ENCODE measurements at places on chromosomes 11 and 22.

DNA sequence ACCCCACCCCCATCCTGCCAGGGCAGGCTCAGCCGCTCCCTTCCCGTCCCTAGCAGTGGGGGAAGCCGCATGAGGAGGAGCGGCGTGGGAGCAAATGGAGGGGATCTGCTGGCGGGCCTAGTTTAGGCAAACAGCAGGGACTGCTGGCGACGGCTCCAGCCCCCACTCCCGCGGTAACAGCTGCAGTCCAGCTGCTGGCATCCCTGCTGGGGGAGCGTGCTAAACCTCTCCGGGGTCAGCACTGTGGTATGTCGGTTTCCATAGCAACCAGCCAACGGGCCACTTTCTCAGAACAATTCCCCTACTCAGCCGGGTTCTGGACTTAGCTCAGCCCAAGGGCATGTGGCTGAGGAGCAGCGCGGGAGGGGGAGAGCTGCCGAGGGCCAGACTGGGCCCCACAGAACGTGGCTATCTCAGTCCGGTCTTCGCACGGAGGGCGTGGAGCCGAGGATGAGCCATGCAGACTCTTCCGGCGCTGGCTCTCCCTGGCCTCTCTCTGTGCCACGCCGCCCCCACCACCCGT is 98.8 kb downstream of the PKNOX2 start:
- DNase-seq = no peak

DNA sequence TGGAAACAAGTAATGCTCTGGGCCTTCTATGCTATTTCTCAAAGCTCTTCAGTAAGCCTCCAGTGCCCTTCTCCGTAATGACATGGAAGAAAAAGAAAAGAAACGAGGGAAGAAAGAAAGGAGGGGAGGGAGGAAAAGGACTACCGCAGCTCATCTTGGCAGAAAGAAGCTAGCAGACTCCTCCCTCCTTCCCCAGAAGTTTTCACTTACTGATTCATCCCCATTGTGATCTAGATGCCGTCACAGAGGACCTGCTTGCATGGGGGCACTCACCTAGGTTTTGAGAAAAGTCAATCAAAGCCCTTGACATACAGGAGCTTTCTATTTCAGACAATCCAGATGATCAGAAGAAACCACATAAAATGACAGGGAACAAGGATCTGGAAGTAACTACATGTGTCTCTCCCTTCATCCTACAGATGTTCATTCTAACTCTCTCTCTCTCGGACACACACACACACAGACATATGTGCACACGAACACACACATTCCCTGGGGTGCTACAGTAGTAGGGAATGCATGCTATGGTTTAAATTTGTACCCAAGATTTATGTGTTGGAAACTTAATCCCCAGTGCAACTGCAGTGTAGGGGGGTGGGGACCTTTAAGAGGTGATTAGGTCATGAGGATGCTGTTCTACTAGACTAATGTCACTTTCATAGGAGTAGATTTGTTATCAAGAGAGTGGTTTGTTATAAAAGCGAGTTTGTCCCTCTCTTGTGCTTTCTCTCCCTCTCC is 37.6 kb upstream of the RCN1 start:
- DNase-seq = no peak

DNA sequence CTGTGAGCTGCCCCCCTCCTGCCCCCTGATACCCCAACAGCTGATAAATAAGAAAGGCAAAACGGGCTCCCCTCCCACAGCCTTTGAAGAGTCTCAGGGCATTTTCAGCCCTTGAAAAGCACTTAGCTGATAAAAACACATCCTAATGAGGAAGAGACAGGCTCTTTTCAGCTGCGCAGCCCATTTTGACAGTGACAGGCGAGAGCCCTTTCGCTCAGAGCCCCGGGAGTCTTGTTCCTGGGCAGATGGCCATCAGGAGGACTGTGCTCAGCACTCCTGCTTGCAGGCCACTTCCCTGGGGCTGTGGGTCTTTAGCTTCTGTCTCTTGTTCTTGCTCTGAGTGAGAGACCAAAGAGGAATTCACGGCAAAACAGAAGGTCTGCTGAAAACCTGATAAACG is 757.2 kb downstream of the BRD1 start:
- DNase-seq = no peak

DNA sequence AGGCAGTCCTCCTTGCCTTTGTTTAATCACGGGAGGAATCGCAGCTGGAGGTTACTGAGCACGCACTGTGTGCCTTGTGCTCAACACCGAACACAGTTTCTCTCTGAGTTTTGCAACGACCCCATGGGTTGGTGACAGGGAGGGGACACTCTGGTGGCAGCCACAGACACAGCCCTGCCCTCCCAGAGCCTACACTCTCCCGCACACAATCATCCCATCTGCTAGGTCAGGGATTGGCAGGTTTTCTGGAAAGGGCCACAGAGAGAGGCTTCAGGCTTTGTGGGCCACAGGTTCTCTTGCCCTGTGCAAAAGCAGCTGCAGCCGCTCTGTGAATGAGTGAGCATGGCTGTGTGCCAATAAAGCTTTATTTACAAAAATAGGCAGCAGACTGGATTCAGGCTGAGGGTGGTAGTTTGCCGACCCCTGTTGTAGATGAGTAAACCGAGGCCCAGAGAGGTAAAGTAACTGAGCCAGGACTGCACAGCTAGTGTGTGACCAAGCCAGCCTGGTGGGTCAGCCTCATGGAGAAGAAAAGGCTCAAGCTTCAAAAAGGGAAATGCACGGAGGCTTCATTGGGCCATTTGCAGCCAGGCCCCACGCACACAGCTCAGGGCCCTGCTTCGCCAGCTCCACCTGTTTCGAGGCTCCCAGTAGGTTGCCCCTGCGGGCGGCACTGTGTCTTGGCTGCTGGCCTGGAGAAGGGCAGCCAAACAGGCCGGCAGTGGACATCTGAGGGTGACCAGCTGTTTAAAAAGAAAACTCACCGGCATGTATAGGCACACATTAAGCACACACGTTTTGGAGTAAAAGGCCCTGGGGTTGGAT is 16.3 kb downstream of the LTO1 start:
- DNase-seq = no peak

- DNase-seq = peak; percentile 11
These were observed 749 bp downstream of the VWA5A start for GRCh38 chr11:124115782-124116616.

DNA sequence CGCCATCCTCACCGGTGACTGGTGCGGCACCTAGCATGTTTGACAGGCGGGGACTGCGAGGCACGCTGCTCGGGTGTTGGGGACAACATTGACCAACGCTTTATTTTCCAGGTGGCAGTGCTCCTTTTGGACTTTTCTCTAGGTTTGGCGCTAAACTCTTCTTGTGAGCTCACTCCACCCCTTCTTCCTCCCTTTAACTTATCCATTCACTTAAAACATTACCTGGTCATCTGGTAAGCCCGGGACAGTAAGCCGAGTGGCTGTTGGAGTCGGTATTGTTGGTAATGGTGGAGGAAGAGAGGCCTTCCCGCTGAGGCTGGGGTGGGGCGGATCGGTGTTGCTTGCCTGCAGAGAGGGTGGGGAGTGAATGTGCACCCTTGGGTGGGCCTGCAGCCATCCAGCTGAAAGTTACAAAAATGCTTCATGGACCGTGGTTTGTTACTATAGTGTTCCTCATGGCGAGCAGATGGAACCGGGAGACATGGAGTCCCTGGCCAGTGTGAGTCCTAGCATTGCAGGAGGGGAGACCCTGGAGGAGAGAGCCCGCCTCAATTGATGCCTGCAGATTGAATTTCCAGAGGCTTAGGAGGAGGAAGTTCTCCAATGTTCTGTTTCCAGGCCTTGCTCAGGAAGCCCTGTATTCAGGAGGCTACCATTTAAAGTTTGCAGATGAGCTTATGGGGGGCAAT is 1.1 kb downstream of the NEAT1 start:
- DNase-seq = no peak

DNA sequence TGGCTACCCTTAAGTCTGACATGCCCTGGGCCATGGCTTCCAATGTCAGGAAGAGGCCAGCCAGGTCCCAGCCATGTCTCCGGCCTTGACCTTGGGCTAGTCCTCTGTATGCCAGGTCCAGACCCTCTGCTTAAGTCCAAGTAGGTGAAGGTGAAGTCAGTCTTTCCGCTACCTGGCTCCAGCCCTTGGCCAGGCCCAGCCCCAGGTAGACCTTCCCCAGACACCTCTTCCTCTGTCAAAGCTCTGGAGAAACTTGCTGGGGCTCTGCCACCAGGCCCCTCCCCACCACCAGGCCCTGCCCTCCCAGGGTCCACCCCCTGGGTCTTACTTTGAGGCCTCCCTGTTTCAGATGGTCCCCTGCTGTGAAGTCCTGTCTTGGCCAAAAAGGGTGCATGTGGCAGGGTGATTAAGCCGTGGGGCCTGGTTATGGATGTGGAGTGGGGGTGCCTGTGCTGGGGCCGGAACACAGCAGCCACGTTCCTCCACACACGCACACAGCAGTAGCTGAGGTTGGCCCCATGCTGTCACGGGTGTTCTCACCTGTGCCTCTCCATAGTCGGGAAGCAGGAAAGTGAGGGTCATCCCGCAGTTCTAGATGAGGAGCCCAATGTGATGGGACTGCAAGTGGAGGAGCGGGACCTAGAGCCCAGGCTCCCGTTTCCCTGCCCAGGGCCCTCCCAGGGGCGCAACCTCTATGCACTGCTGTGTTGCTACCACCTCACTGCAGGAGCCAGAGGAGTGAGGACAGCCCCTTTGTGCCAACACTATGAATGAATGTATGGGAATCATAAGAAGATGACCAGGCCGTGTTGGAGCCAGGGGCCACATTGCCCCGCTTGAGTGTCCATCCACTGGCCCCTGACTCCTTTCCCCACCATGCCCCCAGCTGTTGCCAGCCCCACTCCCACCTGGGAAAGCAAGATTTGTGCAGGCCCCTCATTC is 72.2 kb downstream of the LINC01488 start:
- DNase-seq = no peak

- no peak for DNase-seq
These were observed 2.1 kb upstream of the DMC1 start for GRCh38 chr22:38572065-38572464.

DNA sequence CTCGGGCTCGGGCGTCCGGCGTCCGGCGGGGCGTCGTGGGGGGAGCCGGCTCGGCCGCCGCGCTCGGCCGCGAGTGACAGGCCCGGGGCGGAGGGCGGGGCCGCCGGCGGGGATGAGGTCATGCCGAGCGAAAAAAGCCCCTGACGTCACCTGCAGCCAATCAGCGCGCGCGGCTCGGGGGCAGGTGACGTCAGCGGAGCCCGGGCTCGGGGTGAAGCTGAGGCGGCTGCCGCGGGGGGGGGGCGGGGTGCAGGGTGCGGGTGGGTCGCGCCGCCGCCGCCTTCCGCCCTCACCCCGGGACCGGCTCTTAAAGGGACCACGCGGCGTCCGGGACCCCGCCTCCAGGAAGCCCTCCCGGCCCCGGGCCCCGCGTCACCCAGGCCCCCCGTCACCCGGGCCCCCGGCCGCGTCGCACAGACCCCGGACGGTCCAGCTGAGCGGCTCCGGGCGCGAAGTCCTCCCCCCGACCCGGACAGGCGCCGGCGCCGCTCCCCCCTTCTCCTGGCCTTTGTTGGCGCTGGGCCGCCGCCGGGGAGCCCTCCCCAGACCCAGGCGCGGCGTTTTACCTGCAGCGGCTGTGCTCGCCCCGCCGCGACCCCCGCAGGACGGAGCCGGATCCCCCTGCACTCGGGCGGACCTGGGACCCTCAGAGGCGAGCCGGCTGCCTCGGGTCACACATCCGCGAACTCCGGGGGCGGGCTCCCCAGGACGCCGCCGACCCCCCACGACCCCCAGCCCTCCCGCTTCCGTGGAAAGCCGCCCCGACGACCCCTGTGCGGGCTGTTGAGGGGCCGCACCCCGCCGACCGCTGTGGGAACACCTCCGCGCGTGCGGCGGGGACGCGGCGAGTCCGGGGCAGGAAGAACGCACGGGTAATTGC is at the start of gene DUSP8:
Gene DUSP8, minus strand, starts transcription at position 75 of the 880 bp plus-strand sequence. CDS start 6,445 bp downstream, outside the sequence.
- peak; percentile 91 for DNase-seq

DNA sequence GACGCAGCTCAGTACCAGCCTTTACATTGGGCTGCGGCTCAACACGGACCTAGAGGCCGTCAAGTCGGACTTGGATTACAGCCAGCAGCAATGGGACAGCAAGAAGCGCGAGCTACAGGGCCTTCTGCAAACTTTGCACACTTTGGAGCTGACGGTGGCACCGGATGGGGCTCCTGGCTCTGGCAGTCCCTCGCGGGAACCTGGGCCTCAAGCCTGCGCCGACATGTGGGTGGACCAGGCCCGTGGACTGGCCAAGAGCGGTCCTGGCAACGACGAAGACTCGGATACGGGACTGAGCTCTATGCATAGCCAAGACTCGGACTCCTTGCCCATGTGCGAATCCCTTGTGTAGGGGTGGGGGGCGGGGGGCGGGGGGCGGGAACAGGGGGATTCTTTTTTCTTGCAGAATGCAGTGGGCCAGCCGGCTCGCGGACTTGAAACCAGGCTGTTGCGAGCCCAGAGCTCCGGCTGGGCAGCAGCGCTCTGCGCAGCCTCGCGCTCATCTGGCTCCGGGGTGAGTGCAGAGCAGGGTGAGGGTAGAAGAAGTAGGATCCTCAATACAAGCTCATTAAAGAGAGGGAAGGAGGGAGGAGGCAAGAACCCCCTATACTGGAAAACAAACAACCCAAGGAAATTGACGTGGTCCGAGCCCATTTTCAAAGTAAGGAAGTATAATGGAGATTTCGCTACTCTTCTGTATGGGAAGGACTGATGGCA is 1.8 kb downstream of the RASSF10 start:
- DNase-seq = no peak

DNA sequence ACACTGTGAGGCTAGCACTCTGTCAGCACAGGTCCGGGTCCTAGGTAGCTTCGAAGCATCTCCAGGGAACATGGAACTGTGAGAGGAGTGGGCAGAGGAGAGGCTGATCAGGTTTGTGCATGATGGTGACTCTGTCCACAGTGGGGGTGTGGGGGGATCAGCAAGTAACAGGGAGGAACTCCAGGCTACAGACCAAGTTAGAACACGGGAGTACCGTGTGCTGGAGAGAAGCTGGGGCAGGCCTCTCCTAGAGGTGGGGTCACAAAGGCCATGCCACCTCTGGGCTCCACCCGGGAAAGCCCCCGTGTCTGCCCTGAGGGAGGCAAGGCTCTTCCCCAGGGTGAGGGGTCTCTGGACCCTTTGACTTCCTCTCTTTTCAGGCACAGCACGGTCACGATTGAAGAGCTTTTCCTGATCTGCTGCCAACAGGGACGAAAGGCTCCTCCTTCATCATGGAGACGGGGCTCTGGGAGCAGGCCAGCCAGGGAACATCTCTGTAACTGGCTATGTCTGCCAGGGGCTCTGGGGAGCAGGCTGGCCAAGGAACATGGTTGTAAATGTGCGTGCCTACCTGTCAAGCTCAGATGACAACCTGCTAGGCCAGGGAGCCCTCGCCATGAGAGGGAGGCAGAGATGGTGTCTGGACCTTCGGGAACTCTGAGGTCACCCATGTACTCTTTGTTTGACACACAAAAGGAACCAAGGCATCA is 1476.1 kb downstream of the BRD1 start:
- DNase-seq = no peak

Data from hematopoietic multipotent progenitor cell (in vitro differentiated cells).